ENCODE measurements at places on chromosomes 4 and X.

- DNase-seq = no peak
These were observed 293.8 kb downstream of the IQCM start for GRCh38 chr4:149521611-149522425.

DNA sequence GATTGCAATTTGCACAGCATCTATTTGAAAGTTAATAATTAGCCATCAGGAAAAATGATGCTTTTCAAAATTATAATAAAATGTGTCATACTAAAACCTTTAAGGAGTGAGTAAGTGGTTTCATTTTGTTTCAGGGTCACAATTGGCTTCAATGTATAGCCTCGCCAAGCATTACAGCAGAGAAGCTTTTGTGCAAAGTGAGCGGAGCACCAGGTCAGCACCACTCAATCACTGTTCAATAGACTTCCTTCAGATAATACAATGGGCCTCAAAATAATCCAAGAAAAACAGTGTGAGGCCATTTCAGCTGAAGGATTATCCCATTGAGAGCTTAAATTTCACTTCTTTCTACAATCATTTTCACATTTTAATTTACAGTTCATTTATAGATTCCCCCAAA is 409.2 kb upstream of the SLIT2 start:
- DNase-seq = no peak

GRCh38 chrX:85326234-85327059 is 53.0 kb downstream of the POF1B start:
- DNase-seq = no peak

GRCh38 chr4:140469791-140470733 is 28.0 kb downstream of the MGAT4D start:
- DNase-seq = no peak

DNA sequence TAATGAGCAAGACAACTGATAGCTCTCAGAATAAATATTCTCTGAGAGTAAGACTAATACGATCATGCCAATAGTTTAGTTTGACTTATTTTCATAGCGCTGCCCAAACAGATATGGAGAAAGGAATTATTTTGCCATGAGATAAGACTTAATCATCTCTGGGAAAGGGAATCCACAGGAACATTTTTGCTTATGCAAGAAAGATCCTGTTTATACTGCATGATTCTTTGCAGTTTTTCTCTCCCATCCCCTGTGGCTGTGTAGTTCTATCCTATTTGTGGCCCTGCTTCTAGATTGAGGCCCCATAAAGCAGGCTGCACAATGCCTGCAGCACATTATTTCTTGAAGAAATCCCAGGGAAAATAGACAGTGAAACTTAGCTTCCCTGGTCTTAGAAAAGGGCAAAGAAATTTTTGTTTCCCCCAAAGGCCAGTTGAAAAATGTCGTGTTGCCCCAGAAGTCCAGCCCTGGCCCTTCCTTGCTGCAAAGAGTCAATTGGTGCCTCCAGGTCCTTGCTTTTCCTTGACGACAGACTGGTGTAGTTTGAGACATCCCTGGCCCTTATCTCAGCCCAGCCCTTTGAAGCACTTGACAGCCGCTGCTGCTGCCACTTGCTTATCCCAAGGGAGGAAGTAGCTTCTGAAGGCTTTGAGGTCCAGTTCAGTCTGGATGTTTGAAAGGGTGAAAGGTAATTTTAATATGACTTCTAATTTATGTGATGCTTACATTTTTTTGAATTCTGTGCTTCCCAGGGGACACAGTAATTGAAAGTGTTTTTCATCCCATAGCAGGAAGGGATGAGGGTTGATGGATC is 45.0 kb upstream of the SH3RF1 start:
- peak; percentile 92 for DNase-seq

- peak; percentile 39 for DNase-seq
These were observed 4.9 kb upstream of the TLR8 start for GRCh38 chrX:12901486-12901885.

GRCh38 chr4:188958346-188958745 is 819.1 kb downstream of the TRIML1 start:
- peak; percentile 27 for DNase-seq

- DNase-seq = no peak
These were observed 33.7 kb downstream of the ASB9 start for GRCh38 chrX:15236146-15236545.

DNA sequence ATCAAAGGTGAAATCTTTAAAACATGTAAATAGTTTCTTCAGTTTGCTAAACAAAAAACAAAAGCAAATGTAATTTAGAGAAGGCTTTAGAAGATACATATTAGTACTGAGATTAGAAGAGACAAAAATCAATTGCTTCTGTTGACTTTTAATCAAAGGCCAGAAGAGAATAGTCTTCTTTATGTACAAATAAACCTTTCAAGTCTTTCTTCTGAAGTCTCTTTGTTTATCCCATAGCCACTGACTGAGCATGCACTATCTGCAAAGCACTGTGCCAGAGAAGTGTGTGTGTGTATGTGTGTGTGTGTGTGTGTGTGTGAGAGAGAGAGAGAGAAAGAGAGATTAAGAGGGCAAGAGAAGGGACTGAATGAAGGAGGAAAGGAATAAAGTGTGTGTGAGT is 198.4 kb downstream of the GLUD2 start:
- no peak for DNase-seq

GRCh38 chr4:70651864-70652506 is 14.3 kb downstream of the JCHAIN start:
- DNase-seq = peak; percentile 52

DNA sequence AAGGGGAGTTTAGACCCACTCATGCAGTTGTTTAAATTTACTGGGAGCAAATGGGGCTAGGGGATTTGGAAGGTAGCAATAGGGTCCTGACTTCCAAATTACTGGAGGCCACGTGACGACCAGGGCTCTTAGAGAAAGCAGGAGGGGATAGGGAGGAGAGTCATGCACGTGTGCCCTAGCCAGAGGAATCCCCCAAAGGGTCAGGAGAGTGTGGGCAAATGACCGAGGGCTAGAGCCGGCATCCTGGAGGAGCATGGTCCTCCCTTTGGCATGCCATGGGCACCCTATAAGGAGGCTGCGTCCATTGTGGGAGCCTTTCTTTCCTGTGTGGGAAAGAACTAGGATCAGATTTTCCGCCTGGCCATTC is 25.5 kb upstream of the GPC4 start:
- no peak for DNase-seq

DNA sequence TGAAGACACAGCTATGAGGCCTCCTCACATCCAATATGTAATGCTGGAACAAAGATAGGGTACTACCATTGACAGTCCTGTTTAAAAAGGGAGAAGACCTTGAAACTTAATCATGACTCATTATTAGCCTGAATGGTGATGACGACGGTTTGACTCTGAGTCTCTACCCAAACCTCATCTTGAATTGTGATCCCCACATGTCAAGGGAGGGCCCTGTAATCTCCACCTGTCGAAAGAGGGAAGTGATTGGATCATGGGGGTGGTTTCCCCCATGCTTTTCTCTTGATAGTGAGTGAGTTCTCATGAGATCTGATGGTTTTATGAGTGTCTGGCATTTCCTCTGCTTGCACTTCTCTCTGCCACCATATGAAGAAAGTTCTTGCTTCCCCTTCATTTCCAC is 395.3 kb upstream of the CPEB2 start:
- no peak for DNase-seq

DNA sequence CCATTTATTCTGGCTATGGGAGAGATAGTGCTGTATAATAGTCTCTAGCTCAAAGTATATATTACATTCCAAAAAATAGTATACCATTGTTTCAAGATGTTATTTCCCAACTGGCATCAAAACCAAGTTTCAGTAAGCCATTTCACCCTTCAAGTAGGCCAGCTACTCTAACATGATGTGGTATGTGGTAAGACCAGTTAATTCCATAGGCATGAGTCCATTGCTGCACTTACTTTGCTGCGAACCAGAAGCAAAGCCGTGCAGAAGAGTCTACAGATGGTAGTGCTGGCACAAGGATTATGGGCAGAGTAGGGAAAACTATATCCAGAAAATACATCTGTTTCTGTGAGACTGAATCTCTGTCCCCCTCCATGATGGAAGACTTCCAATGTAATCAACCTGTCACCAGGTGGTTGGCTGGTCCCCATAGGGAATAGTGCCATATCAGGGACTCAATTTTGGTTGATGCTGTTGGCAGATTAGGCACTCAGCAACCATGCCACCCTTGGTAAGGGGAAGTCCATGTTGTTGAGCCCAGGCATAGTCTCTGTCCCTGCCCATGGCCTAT is 49.8 kb upstream of the HSD17B10 start:
- peak; percentile 52 for DNase-seq

GRCh38 chr4:184376126-184376838 is 98.1 kb downstream of the IRF2 start:
- no peak for DNase-seq

- no peak for DNase-seq
These were observed 111.5 kb downstream of the GNL3L start for GRCh38 chrX:54641530-54641929.

- DNase-seq = no peak
These were observed 6.2 kb downstream of the MYL5 start for GRCh38 chr4:680551-680927.

- DNase-seq = peak; percentile 54
These were observed 13.3 kb downstream of the CETN2 start for GRCh38 chrX:152817078-152817764.

DNA sequence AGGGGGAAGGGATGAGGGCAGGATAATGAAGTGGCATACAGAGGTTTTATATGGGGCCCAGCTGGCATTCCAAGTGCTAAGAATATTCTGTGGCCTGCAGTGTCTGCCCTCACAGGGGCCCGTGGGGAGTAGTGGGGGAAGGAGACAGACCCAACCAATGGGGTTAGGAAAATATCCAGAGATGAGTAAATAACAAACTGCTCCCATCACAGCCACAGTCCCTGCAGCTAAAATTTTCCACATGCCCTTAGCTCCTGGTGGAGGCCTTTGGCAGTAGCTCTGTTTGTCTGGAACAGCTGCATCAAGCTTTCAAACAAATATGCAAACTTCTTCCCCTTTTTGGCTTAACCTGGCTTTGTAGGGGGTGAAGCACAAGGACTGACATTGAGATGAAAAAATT is 3.1 kb downstream of the SRPX2 start:
- no peak for DNase-seq

DNA sequence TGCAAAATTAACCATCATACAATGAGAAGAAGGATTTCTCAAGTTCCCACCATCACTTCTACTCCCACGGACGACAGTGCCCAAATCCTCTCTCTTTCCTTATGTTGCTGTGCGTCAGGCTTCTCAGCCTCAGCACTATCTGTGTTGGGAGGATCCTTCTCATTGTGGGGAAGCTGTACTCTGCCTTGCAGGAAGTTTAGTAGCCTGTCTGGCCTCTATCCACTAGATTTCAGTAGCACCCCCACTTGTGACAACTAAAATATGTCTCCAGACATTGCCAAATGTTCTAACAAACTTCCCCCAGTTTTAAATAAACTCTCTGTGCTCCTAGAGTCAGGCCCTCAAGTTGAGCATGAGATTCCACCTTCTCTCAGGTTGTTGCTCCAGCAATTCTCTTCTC is 545.9 kb upstream of the ZFP42 start:
- peak; percentile 3 for DNase-seq

DNA sequence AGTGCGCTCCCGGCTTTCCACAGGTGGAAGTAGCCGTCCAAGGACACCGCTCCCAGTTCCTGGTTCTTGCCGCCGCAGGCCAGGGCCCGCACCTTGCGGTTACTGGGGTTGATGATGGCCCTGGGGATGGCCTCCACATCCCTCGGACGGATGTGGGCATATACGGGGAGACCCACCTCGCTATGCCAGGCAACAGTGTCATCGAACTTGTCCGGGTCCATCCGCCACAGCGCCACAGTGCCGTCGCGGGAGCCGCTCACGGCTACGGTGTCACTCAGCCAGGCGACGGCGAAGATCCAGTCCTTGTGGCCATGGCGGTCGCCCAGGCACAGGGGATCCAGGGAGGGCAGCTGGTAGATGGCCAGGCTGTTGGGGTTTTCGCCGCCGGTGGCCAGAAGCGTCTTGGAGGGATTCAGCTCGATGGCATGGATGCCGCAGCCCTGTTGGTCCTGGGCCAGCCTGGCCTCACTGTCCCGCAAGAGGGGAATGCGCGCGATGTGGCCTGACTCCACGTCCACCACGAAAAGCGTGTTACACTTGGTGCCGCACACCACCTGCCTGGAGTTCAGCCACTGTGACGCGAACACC is 795 bp downstream of the DCAF12L1 start:
- no peak for DNase-seq

DNA sequence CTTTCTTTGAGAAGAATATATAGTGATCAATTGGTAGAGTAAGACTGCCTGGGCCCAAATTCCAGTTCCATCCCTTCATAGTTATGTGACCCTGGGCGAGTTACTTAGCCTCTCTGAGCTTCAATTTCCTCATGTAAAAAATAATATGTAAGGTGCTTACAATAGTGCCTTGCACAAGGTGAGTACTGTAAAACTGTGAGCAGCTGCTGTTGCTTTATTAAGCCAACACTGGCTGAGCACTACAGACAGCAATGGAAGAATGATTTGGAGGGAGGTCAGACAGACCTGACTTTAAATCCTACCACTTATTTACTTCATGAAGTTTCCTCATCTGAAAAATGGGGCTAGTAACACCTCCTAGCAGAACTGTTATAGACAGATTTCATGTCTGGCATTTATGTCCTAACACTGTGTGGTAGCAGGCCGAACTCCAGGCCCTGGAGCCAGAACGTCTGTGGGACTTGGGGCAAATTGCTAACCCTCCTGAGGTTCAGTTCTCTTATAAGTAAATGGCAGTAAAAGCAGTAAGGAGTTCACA is 53.8 kb downstream of the RNF150 start:
- no peak for DNase-seq

DNA sequence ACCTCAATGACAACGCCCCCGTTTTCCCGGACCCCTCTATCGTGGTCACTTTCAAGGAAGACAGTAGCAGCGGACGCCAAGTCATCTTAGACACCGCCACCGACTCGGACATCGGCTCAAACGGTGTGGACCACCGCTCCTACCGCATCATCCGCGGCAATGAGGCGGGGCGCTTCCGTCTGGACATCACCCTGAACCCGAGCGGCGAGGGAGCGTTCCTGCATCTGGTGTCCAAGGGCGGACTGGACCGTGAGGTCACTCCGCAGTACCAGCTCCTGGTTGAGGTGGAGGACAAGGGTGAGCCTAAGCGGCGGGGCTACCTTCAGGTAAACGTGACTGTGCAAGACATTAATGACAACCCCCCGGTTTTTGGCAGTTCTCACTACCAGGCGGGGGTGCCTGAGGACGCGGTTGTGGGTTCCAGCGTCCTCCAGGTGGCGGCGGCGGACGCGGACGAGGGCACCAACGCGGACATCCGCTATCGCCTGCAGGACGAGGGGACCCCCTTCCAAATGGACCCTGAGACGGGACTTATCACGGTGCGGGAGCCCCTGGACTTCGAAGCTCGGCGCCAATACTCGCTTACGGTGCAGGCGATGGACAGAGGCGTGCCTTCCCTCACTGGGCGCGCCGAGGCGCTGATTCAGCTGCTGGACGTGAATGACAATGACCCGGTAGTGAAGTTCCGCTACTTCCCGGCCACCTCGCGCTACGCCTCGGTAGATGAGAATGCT is 2.2 kb downstream of the FAT4 start:
- peak; percentile 35 for DNase-seq

- no peak for DNase-seq
These were observed 4.6 kb downstream of the EFNB1 start for GRCh38 chrX:68833448-68833805.

DNA sequence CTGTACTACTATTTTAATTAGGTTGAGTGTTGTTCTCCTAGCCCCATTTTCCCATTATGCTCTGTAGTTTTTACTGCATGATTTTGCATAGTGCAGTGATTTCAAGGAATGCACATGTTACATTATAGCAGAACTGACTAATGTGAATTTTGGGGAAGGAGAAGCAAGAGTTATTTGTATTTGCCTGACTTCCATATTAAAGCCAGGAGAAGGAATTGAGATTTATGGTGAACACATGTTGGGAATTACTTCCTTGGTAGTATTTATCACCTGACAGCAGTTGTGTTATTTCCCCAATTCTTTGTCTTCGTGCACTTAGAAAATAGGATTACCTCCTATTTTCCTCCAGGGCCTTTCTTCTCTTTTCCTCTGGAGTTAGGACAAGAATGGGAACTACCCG is 3.2 kb downstream of the TMEM144 start:
- no peak for DNase-seq
